ENCODE measurements at places on chromosomes 7 and 10.

DNA sequence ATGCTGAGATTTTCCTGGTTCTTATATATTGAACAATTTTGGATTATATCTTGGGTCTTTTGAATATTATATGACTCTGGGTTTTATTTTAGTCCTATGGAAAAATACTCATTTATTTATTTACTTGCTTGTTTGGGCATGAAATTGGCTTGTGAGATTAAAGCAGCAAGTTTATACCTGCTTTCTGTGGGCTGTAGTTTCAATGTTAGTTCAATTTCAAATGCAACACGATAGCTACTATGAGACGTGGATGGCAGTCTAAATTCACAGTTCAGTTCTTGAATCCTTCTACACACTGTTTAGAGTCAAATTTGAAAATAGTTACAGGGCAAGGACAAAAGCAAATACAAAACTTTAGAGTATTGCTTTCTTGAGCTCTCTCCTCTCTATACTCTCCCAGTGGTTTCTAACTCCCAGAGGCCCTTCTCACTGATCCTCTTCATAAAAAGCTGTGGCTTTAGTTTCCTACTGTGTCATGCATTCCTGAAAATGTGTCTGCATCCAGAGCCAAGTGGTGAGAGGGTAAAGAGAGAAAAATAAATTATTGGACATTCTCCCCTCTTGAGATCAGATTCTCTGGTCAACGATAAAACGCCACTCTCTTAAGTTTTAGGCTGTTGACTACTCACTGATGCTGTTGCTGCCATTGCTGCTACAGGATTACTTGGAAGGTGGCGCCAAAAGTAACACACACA lies 34.4 kb downstream of the POLR1F start:
- no peak for DNase-seq

GRCh38 chr10:6701289-6701688 lies 121.2 kb upstream of the PRKCQ start:
- DNase-seq, result peak; percentile 19

DNA sequence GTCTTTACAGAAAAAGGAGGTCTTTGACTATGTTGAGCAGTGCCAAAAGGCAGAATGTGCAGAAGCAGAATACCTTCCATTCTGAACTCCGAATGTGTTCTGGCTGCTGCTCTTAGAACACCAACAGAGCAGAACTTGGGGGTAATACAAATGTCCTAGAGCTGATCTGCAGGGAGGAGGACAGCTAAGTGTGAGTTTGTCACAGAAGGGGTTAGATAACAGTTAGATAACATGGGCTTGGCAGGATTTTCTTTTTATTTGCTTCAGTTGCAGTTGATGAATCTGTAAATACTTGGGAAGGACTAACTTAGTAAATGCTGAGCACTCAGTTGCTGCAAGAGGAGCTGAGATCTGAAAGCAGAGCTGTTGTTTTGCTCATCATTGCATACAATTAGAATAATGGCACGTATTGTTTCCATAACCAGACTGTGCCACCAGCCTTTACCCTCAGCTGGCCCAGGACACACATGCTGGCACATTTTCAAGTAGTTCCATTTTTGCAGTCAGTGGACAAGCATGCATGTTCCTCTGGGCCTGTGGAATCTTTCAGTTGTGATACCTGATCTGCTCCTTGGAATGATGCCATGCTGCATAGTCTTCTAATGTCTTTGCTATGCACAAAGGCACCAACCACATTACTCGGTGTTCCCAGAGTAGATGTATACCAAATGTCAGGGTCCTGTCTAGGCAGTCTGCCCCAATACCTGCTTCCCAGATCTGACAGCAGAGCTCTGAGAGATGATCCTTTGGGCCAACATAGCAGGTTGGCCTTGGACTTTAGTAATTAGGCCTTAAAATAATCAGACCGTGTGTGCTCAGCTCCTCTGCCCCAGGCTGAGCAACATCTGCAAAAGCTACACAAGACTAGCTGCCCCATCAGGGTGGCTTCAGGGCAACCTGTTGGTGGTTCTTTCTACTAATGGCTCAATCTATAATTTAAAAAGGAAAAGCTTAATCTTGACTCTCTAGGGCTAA lies 55.7 kb downstream of the GSDME start:
- DNase-seq, result no peak

- peak; percentile 35 for DNase-seq
Measured at GRCh38 chr7:93923942-93924341, 2.4 kb downstream of the GNG11 start.

DNA sequence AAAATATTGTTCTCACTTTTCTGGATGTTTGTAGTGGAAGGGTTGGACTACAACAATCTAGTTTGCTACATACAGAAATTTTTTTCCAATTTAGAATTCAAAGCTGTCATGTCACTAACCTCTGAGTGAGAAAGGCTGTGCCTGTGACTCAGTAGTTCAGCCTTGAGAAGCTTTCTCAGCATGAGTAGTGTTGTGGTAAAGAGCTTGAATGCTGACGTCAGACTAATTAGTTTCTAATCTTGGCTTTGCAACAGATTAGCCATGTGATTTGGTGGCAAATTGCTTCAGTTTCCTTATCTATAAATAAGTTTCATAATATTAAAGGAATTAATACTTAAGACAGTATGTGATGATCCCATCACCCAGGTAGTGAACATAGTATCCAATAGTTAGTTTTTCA lies 83.8 kb downstream of the ABCA13 start:
- DNase-seq, result no peak

GRCh38 chr7:28701731-28702130 lies 256.4 kb downstream of the TRIL start:
- no peak for DNase-seq

- no peak for DNase-seq
Measured at GRCh38 chr7:139421123-139421522, 61.4 kb downstream of the LUC7L2 start.

- DNase-seq, result no peak
Measured at GRCh38 chr7:132666774-132667172, 90.5 kb upstream of the PLXNA4 start.

DNA sequence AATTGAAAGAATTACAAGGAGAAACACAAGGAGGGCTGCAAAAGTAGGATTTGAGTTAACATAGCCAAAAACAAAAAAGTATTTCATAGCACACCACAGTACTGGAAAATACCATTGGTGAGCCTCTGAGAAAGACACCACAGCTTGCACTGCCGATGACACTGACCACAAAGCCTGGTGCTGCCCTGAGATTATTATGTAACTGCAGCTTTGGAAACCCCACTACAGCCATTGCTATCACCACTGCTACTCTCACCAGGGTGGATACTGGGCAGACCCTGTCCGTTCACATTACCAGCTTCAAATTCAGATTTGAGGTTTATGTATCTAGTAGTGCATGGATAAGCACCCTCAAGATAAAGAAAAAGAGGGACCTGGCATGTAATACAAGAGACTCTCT lies 1246.7 kb upstream of the SORCS1 start:
- no peak for DNase-seq

- DNase-seq, result no peak
Measured at GRCh38 chr7:98077762-98078161, 28.9 kb upstream of the LMTK2 start.

DNA sequence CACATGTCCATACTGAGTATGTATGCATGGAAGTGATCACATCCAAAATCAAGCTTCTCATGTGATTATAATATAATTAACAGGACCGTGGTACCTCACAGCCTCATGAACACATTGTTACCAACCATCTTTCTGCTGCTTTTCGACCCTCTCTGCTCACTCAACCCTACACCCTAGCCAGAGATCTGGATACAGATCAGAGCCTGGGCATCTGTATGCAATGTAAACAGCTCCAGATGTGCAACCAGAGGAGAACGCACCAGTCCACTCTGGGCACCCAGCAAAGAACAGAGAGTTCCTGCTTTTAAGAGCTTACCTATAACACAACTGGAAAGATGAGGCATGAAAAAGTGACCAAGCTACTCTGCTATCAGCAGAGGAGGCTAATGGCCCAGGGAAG lies 145.1 kb downstream of the FGFR2 start:
- DNase-seq, result no peak

DNA sequence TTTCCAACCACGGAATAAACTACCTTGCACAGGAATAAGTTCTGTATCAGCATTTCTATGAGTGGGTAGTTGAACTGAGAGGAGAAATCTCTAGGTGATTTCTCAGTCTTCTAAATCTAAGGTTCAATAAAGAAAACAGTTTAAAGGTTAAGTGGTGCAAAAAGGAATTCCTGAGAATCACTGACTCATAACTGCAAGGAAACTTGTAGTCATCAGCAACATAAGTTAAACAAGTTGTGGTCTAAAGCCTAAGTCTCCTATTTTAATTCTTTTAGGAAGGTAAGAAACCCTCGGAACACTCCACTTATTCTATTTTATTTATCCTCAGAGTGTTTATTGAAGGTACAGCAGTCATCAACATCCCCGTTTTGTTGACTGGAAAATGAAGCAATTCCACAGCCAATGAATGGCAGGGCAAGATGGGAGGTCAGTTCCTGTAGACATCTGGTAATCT lies 92.4 kb upstream of the PIK3CG start:
- peak; percentile 85 for DNase-seq

DNA sequence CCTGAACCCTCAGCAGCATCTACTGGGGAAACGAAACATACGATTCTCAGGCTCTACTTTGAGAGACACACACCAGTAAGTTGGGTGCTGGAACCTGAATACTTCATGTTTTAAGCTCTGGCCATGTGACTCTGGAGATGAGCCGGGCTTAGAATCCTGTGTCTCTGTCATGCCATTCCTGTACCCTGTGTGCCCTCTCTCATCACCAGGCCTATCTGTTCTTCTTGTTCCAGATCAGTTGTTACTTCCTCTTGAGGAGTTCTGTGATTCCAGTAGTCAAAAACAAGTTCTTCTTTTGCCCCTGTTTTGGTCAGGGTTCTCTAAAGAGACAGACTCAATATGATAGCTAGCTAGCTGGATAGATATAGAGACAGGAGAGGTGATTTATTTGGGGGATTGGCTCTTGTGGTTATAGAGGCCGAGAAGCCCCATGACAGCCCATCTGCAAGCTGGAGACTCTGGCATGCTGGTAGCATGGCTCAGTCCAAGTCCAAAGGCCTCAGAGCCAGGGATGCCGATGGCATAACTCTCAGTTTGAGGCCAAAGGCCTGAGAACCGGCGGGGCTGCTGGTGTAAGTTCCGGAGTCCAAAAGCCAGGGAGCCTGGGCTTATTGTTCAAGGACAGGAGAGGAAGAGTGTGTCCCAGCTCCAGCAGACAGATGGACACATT lies 54.3 kb downstream of the CHN2 start:
- DNase-seq, result no peak

- DNase-seq, result peak; percentile 75
Measured at GRCh38 chr7:129298268-129298893, 73.6 kb downstream of the AHCYL2 start.

GRCh38 chr7:3916146-3916545 lies 615.1 kb downstream of the SDK1 start:
- peak; percentile 78 for DNase-seq

DNA sequence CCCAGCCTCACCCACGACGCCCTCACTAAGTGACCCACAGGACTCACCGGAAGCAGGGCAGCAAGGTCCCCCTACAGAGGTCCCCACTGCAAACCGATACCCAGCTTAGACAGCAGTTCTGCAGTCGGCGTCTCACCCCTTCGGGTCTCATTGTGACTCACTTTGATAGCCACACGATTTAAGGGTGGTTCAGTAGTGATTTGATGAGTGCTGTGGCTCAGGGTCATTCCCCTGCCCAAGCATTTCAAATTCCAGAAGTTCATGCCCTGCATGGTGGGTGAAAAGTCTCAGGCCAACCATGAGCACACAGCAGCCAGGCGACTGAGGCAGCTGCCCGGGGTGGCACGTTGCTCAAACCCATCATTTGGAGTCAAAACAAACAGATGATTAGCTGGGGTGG lies 93.2 kb downstream of the EGFR start:
- no peak for DNase-seq

DNA sequence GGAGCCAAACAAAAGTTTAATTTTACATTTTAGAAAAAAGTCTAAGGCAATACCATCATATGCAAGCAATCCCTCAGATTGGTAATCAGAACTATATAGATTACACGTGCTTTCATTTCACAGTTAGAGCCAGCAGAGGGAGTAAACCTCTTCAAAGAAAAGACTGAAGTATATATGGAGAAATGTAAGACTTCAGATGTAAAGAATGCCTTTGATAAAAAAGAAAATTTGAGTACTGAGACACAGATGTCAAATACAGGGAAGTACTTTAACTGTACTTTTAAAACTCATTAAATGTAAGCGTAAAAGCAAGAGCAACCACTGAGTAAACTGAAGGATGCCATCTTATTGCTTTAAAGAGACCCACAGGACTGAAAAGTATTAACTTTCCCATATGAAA lies 101.4 kb upstream of the FAM133B start:
- peak; percentile 78 for DNase-seq

DNA sequence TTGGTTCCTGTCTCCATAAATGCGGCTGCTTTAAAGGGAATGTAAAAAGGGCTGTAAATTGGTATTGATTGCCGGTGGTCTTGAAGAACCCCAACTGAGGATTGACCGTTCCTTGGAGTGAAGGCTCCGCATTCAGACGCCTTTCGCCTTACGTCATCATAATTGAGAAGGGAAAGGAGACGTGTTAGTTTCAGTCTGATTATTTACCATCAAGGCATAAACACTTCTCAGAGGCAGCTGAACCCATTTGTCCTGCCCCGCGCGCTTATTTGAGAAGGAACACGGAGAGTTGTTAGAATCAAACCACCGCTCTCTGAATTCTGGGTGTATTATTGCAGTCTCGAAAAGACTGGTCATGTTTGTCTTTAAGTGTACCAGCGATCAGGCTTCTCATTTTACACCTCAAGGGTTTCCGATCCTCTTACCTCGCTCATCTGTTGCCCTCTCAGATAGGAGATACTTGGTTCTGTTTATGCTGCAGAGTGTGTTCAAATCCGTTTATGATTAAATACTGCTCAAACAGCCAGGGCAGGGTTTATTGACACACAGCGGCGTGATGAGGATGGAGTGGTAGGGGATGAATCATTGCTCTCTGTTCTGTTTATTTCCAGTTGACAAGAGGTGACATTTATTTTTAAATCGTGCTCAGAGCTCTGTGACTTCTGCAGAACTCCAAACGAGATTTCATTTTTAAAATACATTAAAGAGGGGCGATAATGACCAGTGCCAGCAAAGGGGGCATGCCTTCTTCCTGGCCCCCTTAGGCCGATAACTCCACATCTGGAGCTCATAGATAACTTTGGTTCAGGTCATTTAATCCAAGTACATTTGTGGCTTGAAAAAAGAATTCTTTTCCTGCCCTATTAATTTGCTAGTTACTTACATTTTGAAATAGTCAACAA lies 30.4 kb downstream of the FOXK1 start:
- DNase-seq, result peak; percentile 24

- no peak for DNase-seq
Measured at GRCh38 chr10:60266513-60266912, 123.2 kb downstream of the ANK3 start.

- no peak for DNase-seq
Measured at GRCh38 chr10:70765794-70766594, 19.2 kb downstream of the TBATA start.

DNA sequence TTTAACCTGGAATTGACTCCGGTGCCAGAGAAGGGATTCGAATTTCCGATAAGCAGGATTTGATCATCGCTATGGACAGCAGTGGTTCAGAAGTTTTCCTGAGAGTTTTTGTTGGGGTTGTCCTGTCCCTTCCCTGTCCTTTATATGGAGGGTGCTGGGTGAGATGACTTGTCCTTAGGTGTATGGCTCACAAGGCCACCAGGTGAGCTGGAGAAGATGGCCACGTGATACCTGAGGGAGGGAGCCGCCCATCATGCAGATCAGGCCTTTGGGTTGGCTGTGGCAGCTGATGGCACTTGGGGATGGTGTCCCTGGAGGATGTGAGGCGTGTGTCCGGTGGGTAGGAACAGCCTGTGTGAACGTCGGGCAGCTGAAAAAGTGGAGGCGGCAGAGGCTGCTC lies 187.7 kb downstream of the PTPN20 start:
- DNase-seq, result no peak

All from dermis blood vessel endothelial cell (primary cell).